GM10248 (cell line): ENCODE measurements at places on chromosomes 16 and 17.

- DNase-seq: no peak
Observed at GRCh38 chr16:10188236-10188635, 6.0 kb upstream of the GRIN2A start.

DNA sequence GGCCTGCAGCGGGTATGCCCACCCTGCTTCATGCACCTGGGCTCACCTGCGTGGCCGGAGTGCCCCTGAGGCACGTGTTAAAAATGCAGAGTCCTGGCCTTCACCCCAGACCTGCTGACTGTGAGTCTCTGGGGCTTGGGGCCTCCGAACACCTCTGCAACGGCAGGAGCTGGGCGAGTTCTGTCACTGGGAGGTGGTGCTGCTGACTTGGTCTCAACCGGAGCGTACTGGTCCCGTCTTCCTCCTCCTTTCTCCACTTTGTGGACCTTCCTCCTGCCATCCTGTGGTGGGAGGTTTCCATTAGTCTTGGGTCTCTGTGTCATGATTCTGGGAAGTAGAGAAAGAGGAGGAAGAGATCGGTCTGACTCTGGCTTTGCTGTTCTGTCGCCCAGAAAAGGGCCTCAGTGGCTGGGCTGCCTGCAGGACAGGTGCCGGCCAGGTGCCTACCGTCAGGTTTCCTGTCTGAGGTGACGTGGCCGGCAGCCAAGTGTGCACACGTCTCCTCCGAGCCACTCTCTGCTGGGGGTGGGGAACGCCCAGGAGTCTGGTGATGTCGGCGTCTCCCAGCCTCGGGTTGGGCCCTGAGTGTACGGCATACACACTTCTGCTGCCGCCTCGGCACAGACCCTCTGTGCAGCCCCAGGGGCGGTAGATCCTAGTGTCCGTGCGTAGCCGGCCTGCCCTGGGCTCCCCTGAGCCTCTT is 6.9 kb downstream of the TSC2 start:
- no peak for DNase-seq

DNA sequence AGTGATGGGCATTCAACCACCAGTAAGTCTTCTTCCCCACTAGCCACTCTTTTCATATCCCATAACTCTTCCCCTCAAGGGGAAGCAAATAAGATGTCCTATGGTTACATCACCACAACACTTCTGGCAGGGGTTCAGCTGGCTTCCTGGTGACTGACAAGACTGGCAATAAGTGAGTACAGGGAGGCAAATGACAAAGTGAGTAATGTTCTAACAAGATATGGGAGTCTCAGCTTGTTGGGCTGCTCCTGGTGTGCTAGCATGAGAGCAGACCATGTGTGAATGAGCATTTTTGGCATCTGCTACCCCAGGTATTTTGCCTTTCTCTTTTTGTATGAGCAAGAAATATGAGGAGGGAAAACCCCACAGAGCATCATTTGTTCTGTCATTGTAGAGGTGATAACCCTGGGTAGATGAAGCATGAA is 9.9 kb downstream of the TMIGD1 start:
- peak; percentile 31 for DNase-seq

- DNase-seq: peak; percentile 85
Observed at GRCh38 chr16:85303354-85303883, 191.1 kb upstream of the CIBAR2 start.

DNA sequence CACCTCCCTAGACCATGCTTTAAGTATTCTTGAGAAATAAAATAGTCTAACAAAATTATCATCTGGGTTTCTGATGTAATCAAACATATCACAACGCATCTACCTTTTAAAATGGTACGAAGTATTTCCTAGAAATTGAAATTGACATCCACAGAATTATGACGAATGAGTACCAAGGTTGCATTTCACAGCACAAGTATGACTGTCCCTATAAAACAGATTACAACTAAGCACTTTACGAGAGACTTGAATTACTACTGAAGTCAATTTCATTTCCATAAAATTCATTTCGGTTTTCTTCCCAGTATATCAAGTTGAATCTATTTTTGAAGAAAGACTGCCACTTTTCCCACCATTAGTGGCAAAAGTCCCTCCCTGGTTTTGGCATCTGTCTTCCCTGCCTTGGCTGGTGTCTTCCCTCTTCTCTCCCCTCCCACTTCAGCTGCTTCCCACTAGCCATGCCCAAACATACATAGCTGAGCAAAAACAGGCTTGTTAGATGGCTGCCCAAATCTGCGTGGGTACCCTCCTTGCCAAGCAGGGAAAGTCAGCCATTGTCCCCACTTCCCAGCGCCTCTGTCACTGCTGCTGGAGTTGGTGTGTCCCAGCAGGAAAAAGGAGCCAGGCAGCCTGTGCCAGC is 29.2 kb downstream of the DNAH9 start:
- no peak for DNase-seq

DNA sequence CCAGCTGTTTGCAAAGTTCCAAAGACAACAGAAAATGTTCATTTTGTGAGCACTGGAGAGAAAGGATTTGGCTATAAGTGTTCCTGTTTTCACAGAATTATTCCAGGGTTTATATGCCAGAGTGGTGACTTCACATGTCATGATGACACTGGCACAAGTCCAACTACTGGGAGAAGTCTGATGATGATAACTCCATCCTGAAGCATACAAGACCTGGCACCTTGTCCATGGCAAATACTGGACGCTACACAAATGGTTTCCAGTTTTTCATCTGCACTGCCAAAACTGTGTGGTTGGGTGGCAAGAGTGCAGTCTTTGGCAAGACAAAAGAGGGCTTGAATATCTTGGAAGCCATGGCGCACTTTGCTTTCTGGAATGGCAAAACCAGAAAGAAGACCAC is 385.0 kb downstream of the CDH11 start:
- DNase-seq: no peak

DNA sequence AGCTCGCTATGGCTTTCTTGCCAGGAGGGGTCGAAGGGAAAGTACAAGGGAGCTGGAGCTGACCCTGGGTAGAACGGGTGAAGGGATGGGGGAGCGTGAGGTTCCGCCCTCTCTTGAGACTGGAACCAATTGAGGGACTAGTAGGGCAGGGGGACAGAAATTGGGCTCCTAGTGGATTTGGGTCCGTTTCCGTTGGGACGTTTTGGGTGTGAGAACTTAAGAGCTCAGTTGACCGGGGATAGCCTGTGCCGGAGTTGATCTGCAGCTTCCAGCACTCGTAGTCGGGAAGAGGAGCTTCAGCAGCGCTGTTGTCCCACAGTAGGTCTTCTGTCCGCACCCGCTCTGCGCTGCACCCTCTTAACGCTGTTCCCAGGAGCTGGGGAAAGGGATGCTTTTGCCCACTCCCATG is 481 bp downstream of the CNTROB start:
- peak; percentile 54 for DNase-seq

- DNase-seq: no peak
Observed at GRCh38 chr16:64617836-64618476, 503.9 kb downstream of the CDH11 start.

GRCh38 chr16:57373117-57373947 is 1.0 kb downstream of the CX3CL1 start:
- DNase-seq: peak; percentile 19

GRCh38 chr17:38874505-38875400 is 4.9 kb downstream of the LASP1 start:
- no peak for DNase-seq

DNA sequence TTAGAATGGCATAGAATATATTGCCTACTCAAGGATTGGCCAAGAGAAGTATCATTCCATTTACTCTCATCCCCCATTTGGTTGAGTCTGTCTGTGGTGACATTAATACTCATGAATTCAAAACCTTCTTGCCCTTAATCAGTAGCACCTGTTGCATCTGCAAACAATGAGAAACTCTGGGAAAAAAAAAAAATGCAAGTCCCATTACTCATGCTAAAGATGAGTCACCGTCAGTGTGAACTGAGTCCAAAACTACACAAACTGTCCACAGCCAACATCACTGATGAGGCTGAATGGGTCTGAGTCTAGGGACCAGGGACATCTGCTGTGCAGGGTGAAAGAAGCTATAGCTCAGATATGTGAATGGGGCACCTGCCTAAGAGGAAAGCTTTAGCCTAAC is 96.9 kb upstream of the ADAMTS18 start:
- DNase-seq: no peak

DNA sequence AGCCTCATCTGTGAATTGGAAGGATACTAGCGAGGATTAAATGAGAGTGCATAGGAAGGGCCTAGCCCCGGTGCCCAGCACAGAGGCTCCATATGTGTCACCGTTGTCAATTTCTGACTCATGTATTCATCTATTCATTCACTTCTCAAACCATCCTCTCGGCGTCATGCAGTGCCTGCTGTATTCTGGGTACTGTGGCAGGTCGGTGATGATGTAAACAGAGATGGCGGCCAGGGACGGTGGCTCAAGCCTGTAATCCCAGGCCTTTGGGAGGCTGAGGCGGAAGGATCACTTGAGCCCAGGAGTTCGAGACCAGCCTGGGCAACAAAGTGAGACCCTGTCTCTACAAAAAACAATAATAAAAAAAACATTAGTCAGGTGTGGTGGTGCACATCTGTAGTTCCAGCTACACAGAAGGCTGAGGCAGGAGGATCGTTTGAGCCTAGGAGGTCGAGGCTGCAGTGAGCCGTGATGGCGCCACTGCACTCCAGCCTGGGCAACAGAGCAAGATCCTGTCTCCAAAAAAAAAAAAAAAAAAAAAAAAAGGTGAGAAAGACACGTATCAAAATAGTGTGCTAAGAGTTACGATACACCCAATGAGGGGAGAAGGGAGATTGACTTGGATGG is 4.3 kb upstream of the PPP1R1B start:
- DNase-seq: no peak

- no peak for DNase-seq
Observed at GRCh38 chr16:77657016-77657415, 65.3 kb upstream of the NUDT7 start.

GRCh38 chr16:54287131-54288029 is 793 bp upstream of the IRX3 start:
- no peak for DNase-seq

- no peak for DNase-seq
Observed at GRCh38 chr17:53472586-53472985, 350.1 kb upstream of the KIF2B start.

- no peak for DNase-seq
Observed at GRCh38 chr16:19088341-19088916, 21.0 kb downstream of the COQ7 start.

- DNase-seq: peak; percentile 59
Observed at GRCh38 chr16:23836404-23837311, 875 bp downstream of the PRKCB start.

- DNase-seq: no peak
Observed at GRCh38 chr17:77579682-77580081, 378.8 kb upstream of the TNRC6C start.

DNA sequence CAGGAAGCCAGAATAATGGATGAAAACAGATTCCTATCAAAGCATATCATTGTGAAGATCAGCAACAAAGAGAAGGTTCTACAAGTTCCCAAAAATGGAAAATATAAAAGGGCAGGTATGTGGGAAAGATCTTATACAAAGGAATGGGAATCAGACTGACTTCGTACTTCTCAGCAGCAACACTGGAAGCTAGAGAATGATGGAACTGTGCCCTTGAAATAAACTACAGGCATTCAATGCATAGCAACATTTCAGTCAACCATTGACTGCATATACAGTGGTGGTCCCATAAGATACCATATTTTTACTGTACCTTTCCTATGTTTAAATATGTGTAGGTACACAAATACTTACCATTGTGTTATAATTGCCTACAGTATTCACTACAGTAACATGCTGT is 30.3 kb upstream of the RAI1 start:
- DNase-seq: no peak

GRCh38 chr16:2507052-2507659 is 6.6 kb upstream of the ATP6V0C start:
- DNase-seq: peak; percentile 78

DNA sequence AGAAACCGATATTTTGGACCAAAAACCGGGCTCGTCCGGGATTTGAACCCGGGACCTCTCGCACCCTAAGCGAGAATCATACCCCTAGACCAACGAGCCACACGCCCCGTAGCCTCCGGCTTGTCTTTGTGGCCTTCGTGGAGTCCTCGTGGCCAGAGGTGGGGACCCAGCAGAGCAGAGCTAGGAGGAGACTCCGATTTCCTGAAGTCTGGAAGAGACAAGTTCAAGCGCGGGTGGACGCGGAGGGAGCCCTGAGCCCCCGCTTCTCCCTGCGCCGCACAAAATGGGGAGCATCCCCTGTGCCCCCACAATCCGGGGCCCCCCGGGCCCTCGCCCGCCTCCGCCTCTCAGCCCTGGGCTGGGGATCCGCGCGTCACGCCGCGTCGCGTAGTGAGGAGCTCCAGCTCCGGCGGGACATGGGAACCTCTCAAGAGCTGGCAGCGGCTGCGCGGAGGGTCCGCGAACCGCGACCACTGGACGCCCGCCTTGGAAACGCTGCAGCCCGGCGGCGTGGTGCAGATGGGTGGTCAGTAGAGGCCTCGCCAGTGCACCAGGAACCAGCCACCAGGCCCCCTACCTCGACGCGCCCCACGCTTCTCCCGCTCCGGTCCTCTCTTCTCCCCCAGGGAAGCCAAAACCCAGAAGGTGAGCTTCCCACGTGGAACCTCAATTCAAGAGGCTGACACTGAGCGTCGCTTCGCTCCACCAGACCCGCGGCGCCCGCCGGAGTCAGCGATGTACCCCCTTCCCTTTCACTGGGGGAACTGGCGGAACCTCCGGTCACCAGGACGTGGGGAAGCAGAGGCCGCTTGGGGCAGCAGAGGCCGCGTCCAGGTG is 5.2 kb upstream of the OR1F1 start:
- peak; percentile 40 for DNase-seq

DNA sequence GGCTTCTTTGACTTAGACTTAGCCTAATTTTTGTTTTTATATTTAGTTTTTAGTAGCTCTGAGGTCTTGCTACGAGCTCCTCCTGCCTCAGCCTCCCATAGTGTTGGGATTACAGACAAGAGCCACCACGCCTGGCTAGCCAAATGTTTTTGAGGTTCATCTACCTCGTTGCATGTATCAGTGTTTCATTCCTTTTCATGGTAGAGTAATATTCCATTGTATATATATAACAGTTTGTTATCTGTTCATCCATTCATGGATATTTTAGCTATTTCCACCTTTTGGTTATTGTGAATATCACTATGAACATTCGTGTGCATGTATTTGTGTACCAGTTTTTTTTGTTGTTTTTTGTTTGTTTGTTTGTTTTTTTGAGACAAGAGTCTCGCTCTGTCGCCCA is 12.2 kb downstream of the NOL11 start:
- no peak for DNase-seq

- no peak for DNase-seq
Observed at GRCh38 chr17:51036084-51036483, 84.6 kb downstream of the SPAG9 start.

GRCh38 chr17:35342276-35342675 is 31.1 kb downstream of the SLFN11 start:
- no peak for DNase-seq

GRCh38 chr16:73890186-73891128 is 406.2 kb upstream of the PSMD7 start:
- DNase-seq: no peak

GRCh38 chr16:27566417-27566816 is 16.5 kb downstream of the KATNIP start:
- DNase-seq: no peak

GRCh38 chr16:74608944-74609343 is 2.0 kb upstream of the GLG1 start:
- DNase-seq: no peak

- no peak for DNase-seq
Observed at GRCh38 chr17:57557834-57558681, 187.0 kb downstream of the CCDC182 start.

- peak; percentile 58 for DNase-seq
Observed at GRCh38 chr16:27199736-27200135, 3.6 kb upstream of the KDM8 start.

GRCh38 chr17:14306596-14306995 is 5.7 kb downstream of the HS3ST3B1 start:
- DNase-seq: no peak

- DNase-seq: peak; percentile 34
Observed at GRCh38 chr17:36550491-36551417, 6.0 kb downstream of the GGNBP2 start.
